ENCODE measurements at places on chromosomes 11 and 22.

GRCh38 chr11:90363739-90364138 is 140.9 kb upstream of the CHORDC1 start:
- no peak for DNase-seq

- peak; percentile 15 for DNase-seq
Measured at GRCh38 chr11:131300439-131300717, 70.0 kb upstream of the NTM start.

GRCh38 chr22:38062791-38063190 is 5.6 kb downstream of the PICK1 start:
- DNase-seq = no peak

GRCh38 chr11:121554552-121554951 is 101.8 kb upstream of the SORL1-AS1 start:
- no peak for DNase-seq

DNA sequence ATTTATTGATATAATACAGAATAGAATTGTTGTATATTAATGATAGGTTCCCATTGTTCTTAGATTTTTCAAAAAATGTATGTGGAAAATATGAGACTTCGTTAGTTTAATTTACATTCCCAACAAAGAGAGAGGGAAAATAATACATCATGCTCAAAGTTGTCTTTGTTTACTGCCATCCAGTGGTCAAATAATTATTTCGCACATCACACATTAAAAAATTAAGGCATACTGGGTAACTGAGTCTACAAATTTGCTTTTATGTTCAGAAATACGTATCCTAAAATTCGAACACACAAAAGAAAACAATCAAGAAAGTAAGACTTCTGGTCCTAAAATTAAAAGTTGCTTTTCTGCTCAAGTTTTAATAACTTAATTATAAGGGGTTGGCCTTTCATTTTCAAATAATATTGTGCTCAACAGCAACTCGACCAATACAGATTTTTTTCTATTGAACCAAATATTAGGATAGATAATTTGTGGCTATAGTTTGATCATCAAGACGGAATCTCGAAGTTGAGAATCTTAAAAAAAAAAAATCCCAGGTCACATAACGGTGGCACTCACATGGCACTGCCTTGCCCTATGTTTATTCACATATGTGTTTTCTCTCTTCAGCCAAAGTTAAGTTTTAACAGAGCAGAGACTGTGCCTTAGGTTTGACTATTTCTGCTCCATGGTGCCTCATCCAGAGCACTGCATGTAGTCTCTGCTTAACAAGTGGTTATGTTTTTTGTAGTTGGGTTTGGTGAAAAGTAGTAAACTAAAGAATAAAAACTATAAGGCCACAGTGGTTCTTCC is 12.3 kb downstream of the PDGFD start:
- no peak for DNase-seq

GRCh38 chr11:31601635-31602282 is 92.2 kb downstream of the ELP4 start:
- DNase-seq = no peak

GRCh38 chr11:64058494-64058893 is 22.8 kb downstream of the FLRT1 start:
- no peak for DNase-seq

DNA sequence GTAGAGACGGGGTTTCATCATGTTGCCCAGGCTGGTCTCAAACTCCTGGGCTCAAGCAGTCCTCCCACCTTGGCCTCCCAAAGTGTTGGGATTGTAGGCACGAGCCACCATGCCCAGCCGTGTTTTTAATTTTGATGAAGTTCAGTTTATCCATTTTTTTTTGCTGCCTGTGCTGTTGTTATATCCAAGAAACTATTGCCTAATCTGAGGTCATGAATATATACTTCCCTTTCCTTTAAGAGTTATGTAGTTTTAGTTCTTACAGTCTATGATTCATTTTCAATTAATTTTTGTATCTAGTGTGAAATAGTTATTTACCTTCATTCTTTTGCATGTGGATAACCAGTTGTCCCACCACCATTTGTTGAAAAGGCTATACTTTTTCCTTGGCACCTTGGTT is 50.3 kb upstream of the SORL1-AS1 start:
- no peak for DNase-seq

DNA sequence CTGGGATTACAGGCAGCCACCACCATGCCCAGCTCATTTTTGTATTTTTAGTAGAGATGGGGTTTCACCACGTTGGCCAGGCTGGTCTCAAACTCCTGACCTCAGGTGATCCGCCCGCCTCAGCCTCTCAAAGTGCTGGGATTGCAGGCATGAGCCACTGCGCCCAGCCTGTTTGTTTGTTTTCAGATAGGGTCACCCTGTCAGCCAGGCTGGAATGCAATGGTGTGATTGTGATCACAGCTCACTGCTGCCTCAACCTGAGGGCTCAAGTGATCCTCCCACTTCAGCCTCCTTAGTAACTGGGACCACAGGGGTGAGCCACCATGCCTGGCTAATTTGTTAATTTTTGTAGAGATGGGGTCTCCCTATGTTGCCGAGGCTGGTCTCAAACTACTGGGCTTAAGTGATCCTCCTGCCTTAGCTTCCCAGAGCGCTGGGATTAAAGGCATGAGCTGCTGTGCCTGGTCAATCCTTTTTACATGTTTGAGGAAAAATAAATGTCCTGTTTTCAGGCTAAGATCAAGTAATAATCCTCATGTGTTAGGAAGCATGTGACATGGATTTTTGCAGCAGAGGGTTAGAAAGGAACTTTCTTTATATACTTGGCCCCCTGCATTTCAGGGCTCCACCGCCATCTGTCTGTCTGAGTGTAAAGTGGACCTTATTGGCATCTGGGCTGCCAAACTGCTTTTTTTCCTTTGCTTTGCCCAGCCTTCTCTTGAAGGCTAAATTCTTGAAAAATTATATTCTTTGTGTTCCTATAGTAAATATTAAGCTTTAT is 4.8 kb upstream of the SLC3A2 start:
- no peak for DNase-seq

- DNase-seq = peak; percentile 85
Measured at GRCh38 chr11:130449996-130450769, 1.7 kb downstream of the ADAMTS15 start.

- no peak for DNase-seq
Measured at GRCh38 chr22:50299785-50300619, 7.4 kb downstream of the PLXNB2 start.

- no peak for DNase-seq
Measured at GRCh38 chr11:32796425-32796824, 2.0 kb upstream of the CCDC73 start.

DNA sequence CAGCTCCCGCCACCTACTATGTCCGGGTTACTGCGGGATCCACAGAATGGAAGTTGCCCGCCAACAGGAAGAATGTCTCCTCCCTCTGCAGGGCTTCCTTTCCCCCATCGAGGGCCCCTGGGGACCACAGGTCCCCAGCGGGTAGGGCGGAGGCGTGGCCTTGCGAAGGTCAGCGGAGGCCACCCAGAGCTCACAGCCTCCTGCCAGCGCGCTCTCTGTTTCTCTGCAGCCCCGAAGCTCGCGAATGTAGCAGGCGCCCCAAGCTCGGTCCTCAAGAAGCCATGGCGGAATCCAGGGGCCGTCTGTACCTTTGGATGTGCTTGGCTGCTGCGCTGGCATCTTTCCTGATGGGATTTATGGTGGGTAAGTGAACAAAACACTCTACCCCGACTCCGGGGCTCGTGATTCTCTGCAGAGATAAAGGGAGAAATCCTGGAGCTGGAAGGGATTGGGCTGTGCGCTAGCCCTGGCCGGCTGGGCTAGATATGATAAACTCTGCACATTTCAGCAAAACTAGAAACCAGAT is at the start of gene NAALAD2:
Gene NAALAD2, plus strand, starts transcription at position 186 of the 526 bp plus-strand sequence. Its CDS starts 96 bp downstream, at position 282.
- peak; percentile 55 for DNase-seq

GRCh38 chr11:70828593-70829082 is 423.7 kb downstream of the SHANK2 start:
- DNase-seq = no peak

DNA sequence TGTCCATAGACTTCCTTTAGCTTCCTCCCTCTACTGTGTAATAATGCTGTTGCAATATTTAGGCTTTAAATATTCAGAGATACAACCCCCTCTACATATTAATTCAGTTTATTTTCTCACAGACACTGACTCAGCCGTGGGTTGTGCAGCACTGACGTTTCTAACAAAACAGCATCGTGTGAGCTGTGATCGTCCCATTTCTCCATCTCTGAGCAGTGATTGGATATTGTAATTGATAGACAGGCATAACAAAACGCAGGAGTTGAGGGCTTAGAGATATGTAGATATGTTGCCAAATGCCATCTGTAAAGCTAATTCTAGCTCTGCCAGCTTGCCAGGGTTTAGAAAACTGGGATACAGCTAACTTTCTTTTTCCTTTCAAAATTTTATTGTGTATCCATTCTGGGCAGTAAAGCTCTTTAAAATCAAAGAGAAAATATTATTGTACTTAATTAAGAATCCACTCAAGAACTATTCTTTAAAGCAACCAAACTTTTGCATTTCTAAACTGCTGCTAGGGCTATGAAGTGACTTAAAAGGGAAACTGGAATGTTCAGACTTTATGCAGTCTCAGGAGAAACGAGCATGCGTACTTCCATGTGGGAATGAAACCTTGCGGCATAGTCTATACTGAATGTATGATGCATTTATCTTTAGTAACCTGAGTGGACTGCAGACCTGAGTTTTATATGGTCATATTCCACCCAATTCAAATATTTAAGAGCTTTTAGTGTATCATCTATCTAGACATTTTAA is 22.7 kb downstream of the BTBD10 start:
- no peak for DNase-seq

GRCh38 chr22:21916309-21916918 is 36.2 kb downstream of the PPM1F start:
- DNase-seq = no peak

DNA sequence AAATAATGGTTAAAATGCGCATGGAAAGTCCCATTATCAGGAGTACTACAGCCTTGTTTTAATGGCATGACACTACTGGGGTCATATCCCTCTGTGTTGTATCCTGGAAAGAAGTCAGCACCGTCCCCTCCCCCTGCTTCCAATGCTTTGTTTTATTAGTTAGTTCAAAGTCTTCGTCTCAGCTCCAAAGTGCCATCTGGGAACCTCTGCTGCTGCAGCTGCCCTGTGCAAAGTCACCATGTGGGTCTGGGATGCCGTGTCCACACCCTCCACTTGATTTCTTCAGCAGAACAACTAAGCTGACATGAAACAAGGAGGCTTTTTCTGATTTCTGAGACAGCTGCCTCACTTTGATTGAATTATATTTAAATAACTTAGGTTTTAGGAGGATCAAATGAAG is 29.5 kb upstream of the NCAM1 start:
- DNase-seq = no peak

- no peak for DNase-seq
Measured at GRCh38 chr11:69799097-69799496, 20.1 kb downstream of the FGF3 start.

DNA sequence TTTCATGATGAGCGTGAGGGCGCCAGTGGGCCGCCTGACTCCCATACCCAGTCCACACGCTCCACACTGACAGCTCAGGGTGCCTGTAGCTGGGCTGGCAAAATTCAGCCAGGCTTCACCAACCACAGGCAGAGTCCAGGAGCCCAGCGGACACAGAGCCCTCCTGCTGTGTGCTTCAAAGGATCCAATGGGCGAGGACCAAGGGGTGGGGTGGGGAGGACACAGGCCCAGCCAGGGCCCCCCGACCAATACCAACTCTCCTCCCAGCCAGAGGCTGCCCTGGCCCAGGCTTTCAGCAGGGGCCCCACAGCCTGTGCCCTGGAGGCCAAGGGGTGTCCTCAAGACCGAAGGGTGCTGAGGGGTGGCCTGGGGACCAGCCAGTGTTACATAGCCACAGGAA is 336.1 kb downstream of the CTTN start:
- no peak for DNase-seq

GRCh38 chr11:73729594-73730206 is 31.2 kb downstream of the RAB6A start:
- DNase-seq = no peak

DNA sequence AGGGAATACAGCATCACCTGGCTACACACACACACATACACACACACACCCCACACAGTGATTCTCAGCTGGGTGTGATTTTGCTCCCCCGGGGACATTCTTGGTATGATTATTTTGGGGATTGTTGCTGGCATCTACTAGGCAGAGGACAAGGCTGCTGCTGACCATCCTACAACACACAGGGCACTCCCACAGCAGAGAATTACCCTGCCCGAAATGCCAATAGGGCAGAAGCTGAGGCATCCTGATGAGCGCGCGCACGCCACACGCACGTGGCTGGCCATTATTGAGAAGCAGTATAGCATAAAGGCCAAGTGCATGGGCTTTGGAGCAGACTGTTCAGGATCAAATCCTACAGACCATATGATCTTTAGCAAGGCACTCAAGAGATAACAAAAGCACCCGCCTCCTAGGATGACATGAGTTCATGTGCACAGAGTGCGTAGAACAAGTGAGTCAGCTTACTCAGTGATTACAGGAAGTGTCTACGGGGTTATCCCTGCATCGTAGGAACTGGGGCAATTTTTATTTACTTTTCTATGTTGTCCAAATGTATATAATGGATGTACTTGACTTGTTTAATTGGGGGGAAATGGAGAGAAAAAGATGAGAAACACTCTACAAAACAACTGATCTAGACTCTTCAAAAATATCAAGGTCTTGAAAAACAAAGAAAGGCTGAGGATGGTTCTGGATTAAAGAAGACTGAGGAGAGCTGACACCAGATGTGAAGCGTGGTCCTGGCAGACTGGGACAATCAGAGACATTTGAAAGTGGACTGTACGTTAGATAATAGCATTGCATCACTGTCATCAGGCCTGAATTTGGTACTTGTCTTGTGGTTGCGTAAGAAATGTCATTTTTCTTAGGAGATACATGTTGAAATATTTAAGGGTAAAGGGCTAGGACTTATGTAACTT is 7.2 kb upstream of the EHD1 start:
- no peak for DNase-seq

DNA sequence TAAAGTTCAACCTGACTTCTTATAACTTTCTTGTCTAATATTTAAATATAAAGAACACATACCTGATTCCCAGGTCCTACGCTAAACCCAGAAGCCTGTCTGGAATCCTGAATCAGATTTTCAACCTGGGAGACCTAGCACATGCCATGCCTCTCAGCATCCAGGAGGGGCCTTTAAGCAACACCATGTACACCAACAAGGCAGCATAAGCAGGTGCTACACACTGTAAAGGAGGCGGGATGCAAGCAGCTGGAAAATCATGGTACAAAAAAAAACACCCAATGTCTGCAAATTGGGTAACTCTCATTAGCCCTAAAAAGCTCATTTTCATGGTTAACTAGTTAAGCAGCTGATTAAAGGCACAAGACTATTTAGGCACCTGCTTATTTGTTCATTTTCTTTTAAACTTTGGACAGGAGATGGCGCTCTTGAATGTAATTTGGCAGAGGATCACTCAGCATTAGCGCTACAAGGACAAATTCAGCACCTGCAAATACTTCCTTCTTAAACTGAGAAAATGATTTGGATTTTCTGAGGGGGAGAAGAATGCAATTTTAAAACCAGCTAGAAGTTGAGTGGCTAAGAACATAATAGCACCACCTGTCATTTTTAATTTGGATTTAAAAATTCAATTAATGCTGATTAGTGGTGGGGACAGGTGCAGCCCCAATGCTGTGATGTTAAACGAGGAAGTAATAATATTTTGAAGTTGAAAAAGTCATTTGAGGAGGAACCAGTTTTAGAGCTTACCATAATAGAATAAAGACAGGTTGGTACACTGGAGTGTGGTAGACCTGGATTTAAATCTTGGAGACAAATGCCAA is 104.0 kb downstream of the FAR1 start:
- peak; percentile 38 for DNase-seq

- DNase-seq = no peak
Measured at GRCh38 chr11:126853732-126854131, 146.8 kb downstream of the KIRREL3 start.

GRCh38 chr11:126878913-126879482 is 121.6 kb downstream of the KIRREL3 start:
- no peak for DNase-seq

- DNase-seq = no peak
Measured at GRCh38 chr11:48154151-48154550, 62.5 kb upstream of the OR4B1 start.

Data from left renal pelvis (tissue), 4 donors.